ENCODE measurements at places on chromosomes 11 and 22.

GRCh38 chr11:22343371-22344032, 5.3 kb downstream of the SLC17A6 start:
- no peak for DNase-seq

- DNase-seq = no peak
These were observed 12.2 kb upstream of the MMP12 start for GRCh38 chr11:102886999-102887398.

DNA sequence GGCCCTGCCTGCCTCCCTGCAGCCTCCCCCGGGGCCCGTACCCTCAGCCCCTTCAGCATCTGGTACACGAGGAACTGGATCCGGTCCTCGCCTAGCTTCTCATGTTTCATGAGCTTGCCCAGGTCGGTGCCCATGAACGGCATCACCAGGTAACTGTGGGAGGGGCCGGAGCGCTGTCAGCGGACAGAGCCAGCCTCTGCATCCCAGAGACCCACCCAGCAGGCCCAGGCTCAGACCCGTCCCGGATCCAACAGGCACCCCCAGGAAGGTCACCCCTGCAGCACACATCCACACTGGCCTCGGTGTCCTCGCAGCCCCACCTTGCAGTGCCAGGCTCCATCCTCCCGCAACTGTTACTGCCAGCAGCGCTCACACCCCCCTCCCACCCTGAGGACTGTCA, 4.4 kb downstream of the MAPK12 start:
- DNase-seq = no peak

- no peak for DNase-seq
These were observed 89.4 kb upstream of the VPREB1 start for GRCh38 chr22:22155146-22155545.

GRCh38 chr11:109033627-109034338, 368.9 kb downstream of the DDX10 start:
- DNase-seq = no peak

GRCh38 chr11:23956586-23956985, 540.3 kb upstream of the LUZP2 start:
- no peak for DNase-seq

GRCh38 chr22:46857885-46858143, 95.4 kb downstream of the TBC1D22A start:
- DNase-seq = no peak

DNA sequence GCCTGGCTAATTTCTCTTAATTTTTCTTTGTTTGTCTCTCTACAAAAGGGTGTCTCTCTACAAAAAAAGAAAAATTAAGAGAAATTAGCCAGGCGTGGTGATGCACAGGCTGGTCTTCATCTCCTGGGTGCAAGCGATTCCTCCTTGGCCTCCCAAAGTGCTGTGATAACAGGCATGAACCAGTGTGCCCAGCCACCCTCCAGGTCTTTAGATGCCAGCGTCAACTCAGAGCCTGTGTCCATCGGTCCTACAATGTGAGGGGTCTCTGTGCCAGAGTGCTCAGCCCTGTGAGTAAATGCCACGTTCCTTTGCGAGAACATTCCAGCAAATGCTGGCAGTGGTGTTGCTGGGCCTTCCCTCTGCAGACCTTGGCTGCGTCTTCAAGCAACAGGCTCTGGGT, 62.7 kb downstream of the IGF2 start:
- DNase-seq = no peak

DNA sequence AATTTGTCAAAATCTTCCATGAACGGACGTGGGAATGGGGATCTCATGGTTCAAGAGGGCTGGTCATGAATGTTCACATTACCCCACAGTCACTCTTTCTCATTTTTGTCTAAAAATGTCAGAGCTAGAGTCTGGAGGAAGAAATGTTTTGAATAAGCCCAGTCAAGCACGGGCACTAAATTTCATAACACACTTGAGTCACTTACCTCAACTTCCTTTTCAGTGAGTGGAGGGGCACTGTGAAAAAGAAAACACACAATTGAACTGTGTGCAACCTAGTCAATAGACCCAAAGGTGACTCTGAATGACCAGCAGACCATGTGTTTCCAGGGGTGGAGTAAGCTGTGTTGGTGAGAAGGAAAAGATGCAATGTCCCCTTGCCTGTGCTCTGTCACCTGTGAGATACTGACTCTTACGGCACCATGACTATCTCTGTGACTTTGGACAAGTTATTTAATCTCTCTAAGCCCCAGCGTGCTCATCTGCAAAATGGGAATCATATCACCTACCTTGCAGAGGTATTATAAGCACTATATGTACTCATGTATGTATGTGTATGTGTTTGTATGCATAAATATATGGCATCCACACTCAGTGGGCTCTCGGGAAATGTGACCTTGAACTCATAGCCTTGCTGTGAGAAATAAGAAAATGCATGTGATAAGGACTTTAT, 38.2 kb upstream of the LYVE1 start:
- DNase-seq = no peak

GRCh38 chr11:120032766-120033390, 105.0 kb downstream of the TRIM29 start:
- no peak for DNase-seq

GRCh38 chr22:37048133-37048532, 3.4 kb upstream of the KCTD17 start:
- DNase-seq = no peak

GRCh38 chr22:33000342-33001280, 57.6 kb downstream of the SYN3 start:
- DNase-seq = no peak

DNA sequence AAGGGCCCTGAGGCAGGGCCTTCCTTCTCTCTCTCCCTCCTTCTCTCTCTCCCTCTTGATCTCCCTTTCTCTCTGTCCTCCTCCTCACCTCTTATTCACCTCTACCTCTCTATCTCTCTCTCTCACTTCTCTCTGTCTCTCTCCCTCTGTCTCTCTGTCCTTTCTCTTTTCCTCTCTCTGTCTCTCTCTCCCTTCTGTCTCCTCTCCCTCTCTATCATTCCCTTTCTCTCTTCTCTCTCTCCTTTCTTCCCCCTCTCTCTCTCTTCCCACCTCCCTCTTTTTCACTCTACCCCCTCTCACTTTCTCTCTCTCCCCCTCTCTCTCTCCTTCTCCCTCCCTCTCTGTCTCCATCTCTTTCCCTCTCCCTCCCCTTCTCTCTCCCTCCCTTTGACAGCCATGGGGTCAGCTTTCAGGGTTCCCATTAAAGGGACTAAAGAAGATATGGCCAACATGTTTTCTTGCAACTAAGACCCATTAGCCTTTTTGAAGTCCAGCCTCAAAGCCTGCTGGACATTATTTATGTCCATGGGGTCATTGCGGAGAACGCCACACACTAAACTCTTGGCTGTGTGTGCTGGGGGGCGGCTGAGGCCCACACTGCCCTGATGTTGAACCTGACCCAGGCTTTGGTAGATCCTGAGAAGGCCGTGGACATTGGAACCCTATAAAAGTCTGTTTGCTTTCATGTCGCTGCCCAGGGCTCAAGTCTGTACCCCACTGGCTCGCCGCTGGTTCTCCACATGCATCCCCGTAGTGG, 15.0 kb downstream of the ANO1 start:
- no peak for DNase-seq

DNA sequence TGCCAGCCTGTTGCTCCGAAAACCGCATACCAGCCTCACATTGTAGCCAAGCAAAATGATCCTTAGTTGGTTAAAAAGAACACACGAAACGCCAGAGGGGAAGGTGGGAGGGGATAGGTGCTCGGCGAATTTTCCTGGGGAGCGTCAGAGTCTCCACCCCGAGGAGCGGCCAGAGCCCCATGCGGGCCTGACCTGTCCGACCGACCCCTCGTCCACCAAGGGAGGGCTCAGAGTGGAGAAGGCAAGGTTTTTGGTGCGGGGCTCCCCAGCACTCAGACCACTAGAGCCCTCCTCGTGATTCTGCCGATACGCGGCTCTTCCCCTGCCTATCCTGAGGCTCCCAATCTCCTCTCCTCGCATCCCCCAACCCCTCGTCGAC, 39.6 kb downstream of the DIXDC1 start:
- DNase-seq = no peak

- no peak for DNase-seq
These were observed 406.7 kb downstream of the TBC1D22A start for GRCh38 chr22:47168900-47169800.

- no peak for DNase-seq
These were observed 420.6 kb upstream of the ISX start for GRCh38 chr22:34645375-34645774.

DNA sequence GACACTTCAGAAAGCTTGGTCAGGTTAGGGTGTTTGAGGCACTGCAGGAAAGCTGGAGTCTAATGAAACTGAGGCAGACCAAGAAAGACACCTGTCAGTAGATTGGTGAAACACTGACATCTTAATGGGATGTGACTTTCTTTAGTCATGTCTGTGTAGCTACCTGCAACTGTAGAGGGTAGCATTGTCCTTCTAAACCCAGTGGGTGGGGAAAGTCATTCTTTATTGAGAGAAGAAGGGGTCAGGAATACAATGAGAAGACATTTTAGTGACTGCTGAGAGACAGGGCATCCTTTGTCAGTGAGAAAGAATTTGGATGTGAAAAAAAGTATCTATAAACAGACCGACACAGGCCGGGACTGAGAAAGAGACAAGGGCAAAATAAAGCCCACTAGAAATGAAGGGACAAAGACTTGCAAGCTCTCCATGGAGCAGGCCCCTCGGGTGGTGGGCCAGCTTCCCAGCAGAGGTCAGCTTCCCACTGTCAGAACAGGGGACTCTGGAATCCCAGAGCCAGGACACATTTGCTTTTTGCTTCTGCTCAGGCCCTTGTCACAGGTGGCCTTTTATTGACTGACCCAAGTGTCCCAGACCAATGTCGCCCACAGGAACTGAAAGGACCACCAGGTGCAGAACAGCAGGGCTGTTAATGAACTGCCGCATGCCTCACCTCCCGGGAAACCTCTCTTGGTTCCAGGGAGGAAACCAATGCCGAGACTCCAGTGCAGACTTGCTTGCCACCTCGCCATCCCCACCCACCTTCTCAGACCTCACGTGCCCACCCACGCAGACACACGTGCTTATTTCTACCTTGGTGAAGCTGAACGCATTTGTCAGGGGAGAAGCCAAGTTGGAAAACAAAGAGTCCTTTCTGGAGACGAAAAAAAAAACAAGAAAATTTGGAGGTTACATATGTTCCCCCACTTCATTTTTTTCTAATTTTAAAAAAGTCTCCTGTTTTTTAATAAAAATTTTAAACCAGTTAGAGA, 212.8 kb downstream of the TENM4 start:
- DNase-seq = no peak

DNA sequence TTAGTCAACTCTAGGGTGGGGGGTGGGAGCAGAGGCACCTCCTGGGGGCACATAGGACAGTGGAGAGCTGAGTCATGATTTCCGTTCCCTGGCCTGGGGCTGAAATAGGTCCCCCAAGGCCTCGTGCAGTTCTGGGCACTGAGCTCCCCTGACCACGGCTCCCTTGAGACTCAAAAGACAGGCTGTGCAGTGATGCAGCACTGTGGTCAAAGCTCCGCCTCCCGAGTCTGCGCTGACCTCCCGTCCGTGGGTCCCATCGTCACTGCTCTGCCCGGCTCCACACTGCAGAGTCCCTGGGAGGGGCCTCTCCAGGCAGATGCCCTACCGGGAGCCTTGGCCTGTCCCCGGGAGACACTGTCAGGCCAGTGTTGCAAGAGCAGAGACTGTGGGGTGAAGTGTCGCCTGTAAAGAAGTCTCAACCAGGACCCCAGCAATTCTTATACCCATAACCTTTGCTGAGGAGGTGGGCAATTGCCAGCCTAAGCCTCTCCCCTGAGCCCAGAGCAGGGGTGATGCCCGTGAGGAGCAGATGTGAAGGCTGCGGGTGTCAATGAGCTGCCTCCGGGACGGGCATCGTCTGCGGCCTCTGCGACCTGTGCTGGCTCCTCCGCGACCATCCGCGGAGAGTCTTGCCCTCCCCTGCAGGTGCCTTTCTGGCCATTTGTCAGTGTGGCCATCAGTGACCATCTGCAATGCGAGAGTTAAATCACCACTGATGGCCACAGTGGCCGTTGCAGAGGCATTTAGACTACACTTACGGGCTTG, 877.3 kb downstream of the BRD1 start:
- no peak for DNase-seq

- no peak for DNase-seq
These were observed 15.4 kb downstream of the SLC3A2 start for GRCh38 chr11:62896049-62896448.

DNA sequence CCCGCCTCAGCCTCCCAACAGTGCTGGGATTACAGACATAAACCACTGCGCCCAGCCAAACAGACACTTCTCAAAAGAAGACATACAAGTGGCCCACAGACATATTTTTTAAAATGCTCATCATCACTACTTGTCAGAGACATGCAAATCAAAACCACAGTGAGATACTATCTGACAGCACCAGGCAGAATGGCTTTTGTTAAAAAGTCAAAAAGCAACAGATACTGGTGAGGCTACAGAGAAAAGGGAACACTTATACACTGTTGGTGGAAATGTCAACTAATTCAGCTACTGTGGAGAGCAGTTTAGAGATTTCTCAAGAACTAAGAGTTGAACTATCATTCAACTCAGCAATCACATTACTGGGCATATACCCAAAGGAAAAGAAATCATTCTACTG, 67.0 kb downstream of the ARHGAP20 start:
- DNase-seq = no peak

GRCh38 chr22:25357132-25357455, 137.7 kb downstream of the CRYBB2 start:
- no peak for DNase-seq

- DNase-seq = no peak
These were observed 7.0 kb downstream of the FXYD2 start for GRCh38 chr11:117817368-117818040.

- DNase-seq = no peak
These were observed 30.9 kb downstream of the OSBPL5 start for GRCh38 chr11:3134218-3134621.

- no peak for DNase-seq
These were observed 8.8 kb downstream of the SLC35F2 start for GRCh38 chr11:107849790-107850189.

GRCh38 chr11:61855939-61856680, 28.0 kb downstream of the FADS2 start:
- DNase-seq = no peak

- no peak for DNase-seq
These were observed 12.4 kb downstream of the NRXN2 start for GRCh38 chr11:64710418-64711137.

DNA sequence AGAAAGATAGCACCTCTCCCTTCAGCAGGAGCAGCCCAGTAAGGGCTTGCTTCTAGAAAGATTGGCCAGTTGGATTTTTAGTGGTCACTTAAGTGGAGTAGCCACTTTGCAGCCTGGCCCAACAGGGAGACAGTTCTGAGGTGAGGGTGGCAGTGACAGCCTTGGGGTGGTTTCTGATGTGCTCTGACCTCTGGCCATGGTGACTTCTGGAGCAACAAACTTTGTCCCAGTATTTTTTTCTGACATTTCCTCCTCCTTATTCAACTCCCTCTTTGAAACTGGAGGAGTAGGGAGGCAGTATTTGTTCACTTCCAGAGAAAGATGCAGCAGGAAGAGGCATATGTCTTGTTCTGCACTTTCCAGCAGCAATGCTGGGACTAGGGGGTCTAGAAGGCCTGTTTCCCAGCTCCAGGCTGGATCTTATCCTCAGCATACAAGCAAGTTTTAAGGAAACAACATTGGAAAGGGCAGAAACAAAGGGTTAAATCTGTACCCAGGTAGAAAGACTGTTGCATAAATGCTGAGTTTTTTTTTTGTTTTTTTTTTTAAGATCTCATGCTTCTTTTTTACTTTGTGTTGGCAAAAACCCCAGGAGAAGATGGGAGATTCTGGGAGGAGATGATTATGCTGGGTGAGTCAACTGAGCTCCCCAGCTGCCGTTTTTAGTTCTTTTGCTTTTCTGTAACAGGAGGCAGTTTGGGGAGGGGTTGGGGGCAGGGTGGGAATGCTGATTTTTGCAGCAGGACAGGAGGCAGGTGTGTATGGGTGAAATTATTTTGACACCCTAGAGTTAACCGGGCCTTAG, 37.2 kb downstream of the RCOR2 start:
- DNase-seq = no peak

GRCh38 chr11:61814247-61814957, 2.4 kb downstream of the FADS1 start:
- no peak for DNase-seq
